Neuronal stem cell (in vitro differentiated cells): ENCODE measurements at places on chromosomes 7 and 10.

DNA sequence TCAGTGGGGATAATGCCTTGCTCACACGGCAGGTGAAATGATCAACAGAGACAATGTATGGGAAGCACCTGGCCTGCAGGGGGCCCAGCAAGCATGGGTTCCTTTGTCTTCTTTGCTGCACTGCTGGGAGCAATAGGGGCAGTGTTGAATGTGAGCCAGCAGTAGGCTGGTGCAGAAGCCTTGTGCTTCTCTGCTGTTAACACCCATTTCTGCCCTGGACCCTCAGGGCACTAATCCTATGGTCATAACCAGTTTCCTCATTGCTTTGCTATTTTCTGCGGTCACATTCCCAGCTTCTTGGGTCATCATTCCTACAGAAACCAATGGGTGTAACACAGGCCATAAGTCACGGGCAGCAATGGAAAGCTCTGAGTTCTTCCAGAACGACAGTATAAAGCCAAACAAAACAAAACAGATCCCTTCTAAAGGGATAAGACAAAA lies 10.9 kb upstream of the LGI1 start:
- no peak for DNase-seq

- DNase-seq = no peak
Measured at GRCh38 chr10:103699611-103700435, 155.6 kb downstream of the SH3PXD2A start.

DNA sequence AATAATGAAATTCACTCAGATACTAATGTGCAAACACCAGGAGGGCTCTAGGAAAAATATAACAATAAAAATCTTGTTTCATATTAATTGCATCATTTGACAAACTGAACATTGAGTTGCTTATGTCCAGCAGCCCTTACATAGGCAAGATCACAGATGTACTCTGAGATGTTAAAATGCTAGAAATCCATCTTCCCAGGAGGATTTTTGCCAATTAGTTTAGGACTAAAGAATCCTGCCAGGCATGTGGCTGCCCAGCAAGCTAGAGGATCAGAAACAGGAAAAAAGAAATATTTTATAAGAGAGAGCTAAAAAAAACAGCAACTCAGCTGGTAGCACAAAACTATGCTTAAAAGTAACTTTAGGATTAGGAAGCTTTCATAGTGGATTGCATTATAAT lies 407.8 kb downstream of the NXPH1 start:
- DNase-seq = no peak

DNA sequence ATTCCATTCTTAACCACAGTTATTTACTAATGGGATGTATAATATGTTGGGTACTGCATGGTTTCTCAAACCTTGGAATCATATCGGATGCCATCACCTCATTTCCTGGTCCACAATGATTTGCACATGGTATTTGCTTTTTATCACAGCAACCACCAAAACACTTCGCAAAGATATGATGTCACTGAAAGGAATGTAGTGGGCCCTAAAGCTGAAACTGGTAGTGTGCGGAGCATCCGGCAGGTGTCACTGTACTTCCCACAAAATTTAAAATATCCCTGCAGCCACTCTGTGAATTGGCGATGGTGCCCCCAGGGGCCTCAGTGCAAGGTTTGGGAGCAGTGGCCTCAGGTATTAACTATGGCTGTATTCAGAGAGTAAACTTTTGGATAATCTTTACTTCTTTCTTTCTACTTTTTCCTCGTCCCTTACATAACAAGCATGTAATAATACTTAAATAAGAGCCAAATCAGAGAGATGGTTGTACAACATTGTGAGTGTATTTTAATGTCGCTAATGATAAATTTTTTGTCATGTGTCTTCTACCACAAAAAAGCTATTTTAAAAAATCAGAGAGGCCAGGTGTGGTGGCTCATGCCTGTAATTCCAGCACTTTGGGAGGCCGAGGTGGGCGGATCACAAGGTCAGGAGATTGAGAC lies 66.2 kb downstream of the FAM241B start:
- DNase-seq = peak; percentile 27

GRCh38 chr7:93156884-93157283 lies 8.7 kb upstream of the SAMD9L start:
- DNase-seq = no peak

DNA sequence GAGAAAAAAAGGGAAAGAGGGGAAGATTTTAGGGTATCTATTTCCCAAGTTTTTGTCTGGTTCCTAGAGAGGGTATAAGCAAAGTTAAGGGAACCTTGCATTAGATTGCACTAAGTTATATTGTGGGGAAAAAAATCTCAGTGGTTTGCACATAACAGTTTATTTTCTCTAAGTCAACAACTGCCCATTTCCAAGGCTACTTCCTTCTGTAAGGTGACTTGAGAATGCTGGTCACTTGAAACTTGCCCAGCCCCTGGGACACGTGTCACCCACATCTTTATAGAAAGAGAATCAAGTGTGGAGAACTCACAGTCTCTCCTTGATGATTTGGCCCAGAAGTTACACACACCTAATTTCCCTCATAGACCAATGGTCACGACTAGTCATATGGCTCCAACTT lies 488.6 kb upstream of the PODXL start:
- no peak for DNase-seq

GRCh38 chr7:27890205-27890849 lies 150.4 kb downstream of the TAX1BP1 start:
- no peak for DNase-seq

DNA sequence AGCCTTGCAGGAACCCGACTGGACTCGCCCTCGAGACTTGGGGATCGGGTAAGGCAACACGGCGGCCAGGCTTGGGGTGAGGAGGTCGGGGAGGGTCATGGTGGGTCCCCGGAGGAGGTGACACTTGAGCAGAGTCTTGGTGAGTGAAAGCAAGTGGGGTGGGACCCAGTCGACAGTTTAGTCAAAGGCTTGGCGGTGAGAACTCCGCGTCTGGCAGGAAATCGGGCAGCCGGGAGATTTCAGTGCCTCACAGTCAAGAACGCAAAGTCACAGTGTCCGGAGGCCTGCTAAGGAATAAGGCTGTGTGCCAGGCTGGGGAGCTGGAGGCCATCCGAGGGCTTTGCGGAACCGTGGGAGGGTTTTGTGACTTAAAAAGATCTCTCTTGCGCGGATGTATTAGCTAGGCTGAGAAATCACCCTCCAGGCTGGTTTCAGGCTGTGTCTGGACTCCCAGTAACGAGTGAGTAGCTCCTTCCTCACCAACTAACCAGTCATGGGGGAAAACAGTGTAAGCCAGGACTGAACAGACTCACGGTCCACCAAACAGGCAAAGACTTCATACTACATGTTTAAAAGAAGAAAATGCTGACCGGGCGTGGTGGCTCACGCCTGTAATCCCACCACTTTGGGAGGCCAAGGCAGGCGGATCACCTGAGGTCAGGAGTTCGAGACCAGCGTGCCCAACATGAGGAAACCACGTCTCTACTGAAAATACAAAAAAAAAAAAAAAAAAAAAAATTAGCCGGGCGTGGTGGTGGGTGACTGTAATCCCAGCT lies 613 bp downstream of the AP5Z1 start:
- no peak for DNase-seq

GRCh38 chr7:1193593-1194424 lies 33.8 kb upstream of the ZFAND2A start:
- DNase-seq = no peak

GRCh38 chr7:7757576-7757975 lies 39.2 kb upstream of the RPA3 start:
- DNase-seq = no peak

- no peak for DNase-seq
Measured at GRCh38 chr10:116720668-116721546, 21.5 kb downstream of the HSPA12A start.

DNA sequence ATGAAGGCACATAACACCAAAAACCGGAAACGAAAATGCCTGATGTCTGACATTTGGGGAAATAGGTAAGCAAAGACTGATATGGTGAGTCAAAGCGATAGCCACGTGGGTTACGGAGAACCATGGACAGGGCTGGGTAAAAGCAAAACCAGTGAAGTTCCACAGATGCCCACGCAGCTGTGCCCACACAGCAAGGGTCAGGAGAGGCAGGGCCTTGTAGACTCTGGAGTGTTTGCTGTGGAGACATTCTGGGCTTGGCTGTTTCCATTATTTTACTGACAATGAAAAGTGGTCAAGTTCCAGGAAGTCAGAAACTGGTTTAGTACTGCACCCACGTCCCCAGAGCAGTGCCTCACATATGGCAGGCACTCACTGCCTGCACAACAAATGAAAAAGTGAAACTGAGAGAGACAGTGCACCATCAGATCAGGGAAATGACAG lies 148.7 kb downstream of the ZMYND11 start:
- DNase-seq = no peak

GRCh38 chr7:151089893-151090730 lies 3.8 kb downstream of the AGAP3 start:
- no peak for DNase-seq

DNA sequence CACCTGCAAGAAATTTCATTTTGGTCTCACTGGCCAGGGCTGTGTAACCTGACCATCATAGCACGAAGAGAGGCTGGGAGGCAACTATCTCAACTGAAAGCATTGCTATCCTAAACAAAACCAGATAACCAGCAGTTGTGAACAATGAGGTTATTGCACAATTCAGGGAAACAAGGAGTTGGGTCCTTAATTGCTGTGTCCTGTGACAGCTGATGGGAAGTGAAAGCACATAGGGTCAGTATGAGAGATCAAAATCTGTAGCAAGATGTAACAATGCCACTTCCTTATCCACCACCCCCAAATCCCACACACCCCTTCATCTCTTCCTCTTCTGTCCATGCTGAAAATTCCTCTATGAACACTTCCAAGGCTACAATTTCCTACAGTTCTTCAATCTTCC lies 80.2 kb downstream of the HTR7 start:
- DNase-seq = no peak

GRCh38 chr10:131781076-131781475 lies 119.7 kb upstream of the PPP2R2D start:
- no peak for DNase-seq

DNA sequence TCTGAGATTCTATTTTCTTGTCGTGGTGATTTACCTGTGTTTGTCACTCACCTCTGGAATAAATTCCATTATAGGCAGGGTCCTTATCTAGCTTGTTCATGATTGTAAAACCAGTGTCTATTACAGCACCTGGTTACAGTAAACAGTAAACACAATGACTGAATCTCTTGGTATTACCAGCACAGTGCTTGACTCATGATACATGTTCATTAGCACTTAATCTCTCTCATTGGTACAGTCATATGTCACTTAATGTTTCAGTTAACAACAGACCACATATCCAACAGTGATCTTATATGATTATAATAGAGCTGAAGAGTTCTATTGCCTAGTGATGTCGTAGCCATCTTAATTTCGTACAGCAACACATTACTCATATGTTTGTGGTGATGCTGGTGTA lies 1.6 kb upstream of the TASOR2 start:
- DNase-seq = no peak

- DNase-seq = no peak
Measured at GRCh38 chr10:48926255-48926654, 13.4 kb downstream of the LRRC18 start.

DNA sequence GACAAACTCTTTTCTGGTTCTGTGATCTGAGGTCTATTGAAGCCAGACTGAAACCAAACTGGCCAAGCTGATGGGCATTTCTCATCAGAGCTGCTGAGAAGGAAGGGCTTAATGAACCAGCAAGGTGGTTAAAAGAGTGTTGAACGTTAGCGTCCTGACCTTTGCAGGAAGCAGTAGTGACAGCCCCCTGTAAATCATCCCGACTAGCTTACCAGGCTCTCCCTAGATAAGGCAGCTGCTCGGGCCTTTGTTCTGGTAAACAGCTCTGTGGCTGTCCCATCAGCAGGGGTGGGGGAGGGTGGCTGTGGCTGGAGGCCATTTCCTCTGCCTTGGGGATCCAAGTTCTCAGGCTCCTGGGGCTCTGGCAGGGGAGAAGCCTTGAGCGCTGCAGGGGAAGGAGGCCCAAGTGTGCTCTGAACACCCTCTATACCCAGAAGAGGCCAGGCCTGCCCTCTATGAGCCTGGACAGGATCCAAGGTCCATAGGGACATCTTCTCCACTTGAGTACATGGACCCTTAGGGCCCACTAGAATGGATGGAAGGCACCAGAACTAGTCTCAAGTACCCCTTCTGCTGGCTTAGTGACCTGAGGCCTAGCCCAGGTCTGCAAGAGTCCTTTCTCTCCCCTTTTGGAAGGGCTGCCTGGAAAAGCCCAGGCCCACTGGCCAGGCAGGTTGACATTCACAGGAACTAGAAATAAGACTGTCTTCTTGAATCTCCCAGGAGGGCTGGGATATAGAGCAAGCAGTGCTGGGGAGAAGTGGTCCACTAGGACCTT lies 134.6 kb downstream of the ARHGAP22 start:
- DNase-seq = no peak

- no peak for DNase-seq
Measured at GRCh38 chr10:16717622-16718395, 99.4 kb downstream of the RSU1 start.

- DNase-seq = no peak
Measured at GRCh38 chr10:15222511-15222910, 54.0 kb upstream of the NMT2 start.

GRCh38 chr10:113914956-113915355 lies 60.5 kb downstream of the NHLRC2 start:
- DNase-seq = no peak

DNA sequence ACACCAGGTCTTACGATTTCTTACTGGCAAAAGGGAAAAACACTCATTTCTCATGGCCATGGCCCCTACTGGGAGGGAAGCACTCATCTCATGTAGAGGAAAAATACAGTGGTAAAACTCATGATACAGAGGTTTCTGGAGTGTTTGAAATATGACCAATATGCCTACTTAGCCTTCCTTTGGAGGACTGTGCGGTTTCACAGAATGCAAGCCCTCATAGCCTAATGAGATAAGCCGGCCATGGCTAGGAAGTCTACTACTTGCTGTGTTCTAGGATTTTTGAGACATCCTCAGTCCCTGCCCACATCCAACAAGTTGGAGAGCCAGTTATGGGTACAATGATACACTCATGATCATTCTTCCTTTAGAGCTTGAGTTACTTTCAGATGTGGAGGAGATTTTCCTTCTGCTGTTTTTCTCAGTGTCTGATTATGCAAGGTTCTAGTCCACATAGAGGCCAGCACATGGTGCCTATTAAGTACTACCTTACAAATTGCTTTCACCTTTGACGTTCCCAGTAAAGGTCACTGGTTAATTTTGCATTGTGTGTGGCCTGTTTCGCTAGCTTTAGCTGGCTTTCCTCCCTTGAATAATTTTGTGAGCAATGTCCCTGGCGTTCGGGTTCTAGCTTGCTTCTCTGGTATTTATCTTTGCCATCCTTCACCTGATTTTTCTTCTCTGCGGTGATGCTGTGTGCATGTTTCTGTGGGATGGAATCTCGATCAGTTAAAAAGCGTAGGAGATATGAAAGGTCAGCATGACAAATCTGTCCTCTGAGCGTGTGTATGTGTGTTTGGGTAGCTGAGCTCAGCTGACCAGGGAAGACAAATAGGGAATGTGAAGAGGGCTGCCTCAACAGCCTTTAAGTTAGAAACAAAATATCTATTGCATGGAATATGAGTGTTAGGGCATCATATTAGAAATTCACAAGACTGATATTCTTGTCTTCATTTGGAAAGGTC lies 295.4 kb downstream of the LRMDA start:
- no peak for DNase-seq

GRCh38 chr10:17222329-17222728 lies 5.7 kb upstream of the VIM start:
- no peak for DNase-seq
